DND-41 (cell line): ENCODE measurements at places on chromosomes 4 and X.

DNA sequence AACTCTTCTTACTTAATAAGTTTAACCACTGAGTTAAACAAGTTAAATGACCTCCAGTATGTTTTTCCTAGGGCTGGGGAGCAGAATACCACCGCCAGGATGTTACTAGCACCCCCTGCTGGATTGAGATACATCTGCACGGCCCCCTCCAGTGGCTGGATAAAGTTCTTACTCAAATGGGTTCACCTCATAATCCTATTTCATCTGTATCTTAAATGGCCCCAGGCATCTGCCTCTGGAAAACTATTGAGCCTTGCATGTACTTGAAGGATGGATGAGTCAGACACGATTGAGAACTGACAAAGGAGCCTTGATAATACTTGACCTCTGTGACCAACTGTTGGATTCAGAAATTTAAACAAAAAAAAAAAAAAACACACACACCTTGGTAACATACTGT, 61.5 kb upstream of the MMAA start:
- DNase-seq = peak; percentile 53
- peaks cover 3% of the 10 kb centered on the region for H3K27me3 ChIP-seq
- H3K36me3 ChIP-seq = no peaks in the 10 kb centered on the region
- H3K27ac ChIP-seq = no peak overlapping the region
- no peak overlapping the region for H3K4me3 ChIP-seq

GRCh38 chr4:41430792-41431191, 107.2 kb upstream of the LIMCH1 start:
- no peak overlapping the region for H3K27ac ChIP-seq
- no peak overlapping the region for H3K4me3 ChIP-seq
- no peaks in the 10 kb centered on the region for H3K4me1 ChIP-seq
- no peak for DNase-seq

GRCh38 chr4:175412746-175413145, 399.3 kb downstream of the GPM6A start:
- H3K27me3 ChIP-seq = no peaks in the 10 kb centered on the region
- H3K36me3 ChIP-seq = no peaks in the 10 kb centered on the region
- H3K4me1 ChIP-seq = no peaks in the 10 kb centered on the region
- H3K27ac ChIP-seq = no peak overlapping the region

DNA sequence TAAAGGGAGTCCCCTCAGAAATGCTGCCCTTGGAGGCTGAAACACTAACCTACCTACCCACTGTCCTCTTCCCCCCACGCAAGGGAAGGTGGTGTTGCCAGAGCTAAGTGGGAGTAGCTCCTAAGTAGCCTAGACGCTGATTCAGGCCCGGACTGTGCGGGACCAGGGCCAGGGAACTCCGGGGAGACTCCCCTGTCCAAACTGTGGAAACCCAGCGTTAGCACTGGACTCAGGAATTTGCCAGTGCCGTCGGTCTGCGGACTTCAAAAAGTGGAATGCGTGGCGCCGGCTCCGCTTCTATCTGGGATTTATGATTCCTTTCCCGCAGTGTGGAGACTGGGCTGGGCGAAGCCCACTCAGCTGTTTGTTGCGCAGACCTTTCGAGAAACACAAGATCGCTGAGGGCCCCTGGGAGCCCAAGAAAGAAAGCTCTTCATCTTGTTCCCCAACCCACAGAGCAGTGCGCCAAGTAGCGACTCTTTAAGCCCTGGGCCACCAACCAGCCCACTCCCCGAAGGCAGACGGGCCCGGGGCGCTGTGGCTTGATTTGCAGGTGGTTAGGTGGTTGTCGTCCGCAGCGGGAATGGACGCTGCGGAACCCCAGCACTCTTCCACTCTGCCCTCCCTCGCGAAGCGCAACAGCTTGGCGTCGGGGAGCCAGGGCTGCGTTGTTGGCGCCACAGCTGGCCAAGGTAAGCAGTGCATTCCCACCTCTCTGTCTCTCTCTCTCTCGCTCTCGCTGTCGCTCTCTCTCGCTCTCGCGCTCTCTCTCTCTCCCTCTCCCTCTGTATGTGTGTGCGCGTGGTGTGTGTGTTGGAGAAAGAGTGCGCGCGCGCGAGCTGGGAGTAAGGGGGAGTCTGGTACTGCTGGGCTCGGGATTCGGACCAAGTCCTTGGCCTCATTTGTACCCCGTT, 2.0 kb downstream of the TMEM255A start:
- H3K4me1 ChIP-seq = no peaks in the 10 kb centered on the region
- no peaks in the 10 kb centered on the region for H3K27me3 ChIP-seq
- H3K27ac ChIP-seq = no peak overlapping the region
- no peak overlapping the region for H3K4me3 ChIP-seq

- DNase-seq = no peak
- H3K4me3 ChIP-seq = no peak overlapping the region
- H3K27me3 ChIP-seq = no peaks in the 10 kb centered on the region
- no peaks in the 10 kb centered on the region for H3K36me3 ChIP-seq
Measured at GRCh38 chr4:101846550-101846949, 56.0 kb downstream of the BANK1 start.

GRCh38 chr4:23811161-23811560, 78.7 kb downstream of the PPARGC1A start:
- H3K27ac ChIP-seq = no peak overlapping the region
- no peak overlapping the region for H3K4me3 ChIP-seq
- DNase-seq = no peak
- no peaks in the 10 kb centered on the region for H3K36me3 ChIP-seq
- H3K4me1 ChIP-seq = no peaks in the 10 kb centered on the region

DNA sequence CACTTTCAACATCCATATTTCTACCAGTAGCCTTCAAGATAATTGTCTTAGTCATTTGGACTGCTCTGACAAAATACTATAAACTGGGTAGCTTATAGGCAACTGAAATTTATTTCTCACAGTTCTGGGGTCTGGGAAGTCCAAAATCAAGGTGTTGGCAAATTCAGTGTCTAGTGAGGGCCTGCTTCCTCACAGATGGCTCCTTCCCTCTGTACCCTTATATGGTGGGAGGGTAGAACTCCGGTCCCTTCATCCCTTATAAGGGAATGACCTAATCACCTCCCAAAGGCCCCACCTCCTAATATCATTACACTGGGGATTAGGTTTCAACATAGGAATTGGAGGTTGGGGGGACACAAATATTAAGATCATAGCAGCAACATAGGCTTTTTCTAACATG, 7.4 kb upstream of the TBC1D25 start:
- no peak overlapping the region for H3K27ac ChIP-seq
- H3K27me3 ChIP-seq = no peaks in the 10 kb centered on the region
- H3K36me3 ChIP-seq = peaks cover 19% of the 10 kb centered on the region

GRCh38 chr4:145828802-145829485, 109.7 kb downstream of the ZNF827 start:
- no peaks in the 10 kb centered on the region for H3K27me3 ChIP-seq
- no peaks in the 10 kb centered on the region for H3K36me3 ChIP-seq
- no peak overlapping the region for H3K4me3 ChIP-seq

DNA sequence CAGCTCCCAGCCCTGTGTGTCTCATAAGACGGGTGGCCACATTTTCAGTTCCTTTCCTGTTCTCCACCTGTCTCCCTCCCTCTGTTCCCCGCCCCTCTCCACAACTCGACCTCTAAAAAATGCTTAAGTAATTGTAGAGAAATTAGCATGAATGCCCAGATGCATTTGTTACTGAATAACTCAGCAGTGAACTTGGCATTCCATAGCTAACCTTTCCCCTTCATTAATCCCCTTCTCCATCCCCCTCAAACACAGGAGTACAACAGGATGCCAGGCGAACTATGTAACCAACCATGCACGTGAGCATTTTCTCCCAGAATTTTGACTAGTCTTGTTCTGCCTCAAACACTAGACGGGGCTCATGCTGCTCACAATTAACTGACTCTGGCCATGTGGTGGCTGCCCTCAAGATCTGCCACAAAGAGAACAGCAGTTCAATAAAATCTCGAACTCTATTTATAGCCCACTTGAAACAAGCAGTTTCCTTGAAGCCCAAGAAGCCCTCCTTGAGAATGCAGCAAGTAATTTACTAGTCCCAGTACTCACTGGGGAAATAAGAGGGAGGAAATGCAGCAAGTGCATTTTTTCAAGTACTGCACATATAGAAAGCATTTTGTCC, 351.2 kb downstream of the ARHGAP24 start:
- H3K27ac ChIP-seq = no peak overlapping the region
- H3K4me1 ChIP-seq = no peaks in the 10 kb centered on the region
- no peaks in the 10 kb centered on the region for H3K36me3 ChIP-seq
- no peaks in the 10 kb centered on the region for H3K27me3 ChIP-seq
- no peak overlapping the region for H3K4me3 ChIP-seq
- DNase-seq = no peak

- H3K4me1 ChIP-seq = no peaks in the 10 kb centered on the region
- DNase-seq = no peak
- H3K36me3 ChIP-seq = no peaks in the 10 kb centered on the region
- H3K4me3 ChIP-seq = no peak overlapping the region
- no peaks in the 10 kb centered on the region for H3K27me3 ChIP-seq
Measured at GRCh38 chrX:38839277-38839676, 38.0 kb downstream of the MID1IP1 start.

GRCh38 chr4:134798573-134798972, 597.0 kb upstream of the PABPC4L start:
- H3K27ac ChIP-seq = no peak overlapping the region
- H3K4me3 ChIP-seq = no peak overlapping the region
- no peak for DNase-seq
- no peaks in the 10 kb centered on the region for H3K36me3 ChIP-seq
- H3K4me1 ChIP-seq = no peaks in the 10 kb centered on the region
